ENCODE measurements at places on chromosomes 13 and 19.
A peak's percentile ranks its signal among the peaks of the same experiment; 100 is the strongest.

DNA sequence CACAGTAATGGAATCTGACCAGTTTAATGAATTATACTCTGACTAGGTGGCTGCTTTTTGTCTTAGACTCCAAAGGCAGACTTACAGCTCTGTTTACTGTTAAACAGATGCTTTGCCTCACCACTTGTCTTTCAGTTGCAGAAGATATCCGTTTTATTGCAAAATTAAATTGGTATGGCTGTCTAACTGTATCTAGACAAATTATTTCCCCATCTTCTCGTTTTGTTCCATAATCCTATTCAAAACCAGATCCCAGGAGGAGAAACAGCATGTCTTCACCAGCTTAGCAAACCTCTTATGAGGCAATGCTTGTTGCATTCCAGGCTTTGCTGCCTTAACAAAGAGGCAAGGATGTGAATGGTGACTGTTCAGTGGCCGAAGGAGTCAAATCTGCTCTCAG lies 215.6 kb downstream of the TDRD3 start:
- DNase-seq: no peak

DNA sequence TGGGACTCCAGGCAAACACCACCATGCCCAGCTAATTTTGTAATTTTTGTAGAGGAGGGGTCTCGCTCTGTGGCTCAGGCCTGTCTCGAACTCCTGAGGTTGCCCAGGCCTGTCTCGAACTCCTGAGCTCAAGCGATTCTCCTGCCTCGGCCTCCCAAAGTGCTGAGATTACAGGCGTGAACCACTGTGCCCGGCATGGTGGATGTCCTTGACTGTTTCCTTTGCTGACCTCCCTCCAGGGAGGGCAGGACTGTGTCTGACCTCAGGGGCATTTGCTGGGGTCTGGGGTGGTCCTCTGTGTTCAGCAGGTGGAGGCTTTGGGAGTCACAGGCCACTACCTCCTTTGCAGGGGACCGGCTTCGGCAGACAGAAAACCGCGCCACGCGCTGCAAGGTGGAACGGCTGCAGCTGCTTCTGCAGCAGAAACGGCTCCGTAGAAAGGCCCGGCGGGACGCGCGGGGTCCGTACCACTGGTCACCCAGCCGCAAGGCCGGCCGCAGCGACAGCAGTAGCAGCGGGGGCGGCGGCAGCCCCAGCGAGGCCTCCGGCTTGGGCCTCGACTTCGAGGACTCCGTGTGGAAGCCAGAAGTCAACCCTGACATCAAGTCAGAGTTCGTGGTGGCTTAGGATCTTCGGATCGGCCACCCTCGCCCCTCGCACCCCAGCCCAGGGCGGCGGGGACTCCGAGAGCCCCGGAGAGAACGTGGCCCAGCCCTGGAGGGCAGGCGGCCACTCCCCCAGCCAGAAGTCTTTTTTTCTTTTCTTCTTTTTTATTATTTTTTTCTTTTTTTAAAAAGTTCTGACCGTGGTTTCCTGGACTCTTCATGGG lies 8.5 kb downstream of the MIDN start:
- no peak for DNase-seq

DNA sequence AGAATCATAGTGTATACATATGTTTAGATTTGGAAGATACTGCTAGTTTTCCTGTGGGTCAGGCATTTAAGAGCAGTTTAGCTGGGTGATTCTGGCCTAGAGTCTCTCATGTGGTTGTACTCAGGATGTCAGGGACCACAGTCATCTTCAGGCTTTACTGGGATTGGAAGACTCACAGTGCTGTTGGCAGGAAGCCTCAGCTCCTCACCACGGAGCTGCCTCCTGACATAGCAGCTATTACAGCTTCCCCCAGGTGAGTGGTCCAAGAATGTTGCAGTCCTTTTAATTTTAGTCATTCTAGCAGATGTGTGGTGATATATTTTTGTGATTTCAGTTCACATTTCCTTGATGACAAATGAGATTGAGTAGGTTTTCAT lies 16.9 kb upstream of the GPR18 start:
- DNase-seq: no peak

DNA sequence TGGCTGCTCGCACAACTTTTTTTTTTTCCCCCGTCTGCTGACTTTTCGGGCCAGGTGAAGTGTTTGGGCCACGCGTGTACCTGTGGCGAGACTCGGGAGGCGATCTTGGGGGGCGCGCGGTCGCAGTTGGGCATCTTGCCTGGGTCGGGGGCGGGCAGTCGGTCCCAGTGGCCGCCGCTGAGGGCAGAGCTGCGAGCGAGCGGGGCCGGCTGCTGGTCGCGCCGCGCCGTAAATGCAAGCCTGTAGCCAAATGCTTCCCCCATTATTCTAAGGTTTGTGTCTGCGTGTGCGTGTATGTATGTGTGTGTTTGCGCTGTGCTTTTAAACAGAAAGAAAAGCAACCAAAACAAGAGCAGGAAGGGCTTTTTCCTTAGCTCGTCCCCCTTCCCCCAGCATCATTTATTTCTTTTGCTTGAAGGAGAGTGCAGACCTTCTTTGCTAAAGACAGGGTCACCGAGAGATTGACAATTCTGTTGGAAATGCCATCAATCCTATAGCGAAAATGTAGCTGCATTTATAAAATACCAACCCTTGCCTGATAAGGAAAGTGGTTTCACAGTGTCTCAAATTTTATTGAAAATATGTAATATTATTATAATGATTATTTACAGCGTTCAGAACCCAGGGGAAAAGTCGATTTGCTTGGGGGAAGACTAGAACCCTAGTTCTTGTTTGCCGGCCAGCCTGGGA lies 143.2 kb upstream of the ZNF536 start:
- DNase-seq: peak; percentile 82

GRCh38 chr19:29675650-29676186 lies 10.5 kb downstream of the PLEKHF1 start:
- no peak for DNase-seq

DNA sequence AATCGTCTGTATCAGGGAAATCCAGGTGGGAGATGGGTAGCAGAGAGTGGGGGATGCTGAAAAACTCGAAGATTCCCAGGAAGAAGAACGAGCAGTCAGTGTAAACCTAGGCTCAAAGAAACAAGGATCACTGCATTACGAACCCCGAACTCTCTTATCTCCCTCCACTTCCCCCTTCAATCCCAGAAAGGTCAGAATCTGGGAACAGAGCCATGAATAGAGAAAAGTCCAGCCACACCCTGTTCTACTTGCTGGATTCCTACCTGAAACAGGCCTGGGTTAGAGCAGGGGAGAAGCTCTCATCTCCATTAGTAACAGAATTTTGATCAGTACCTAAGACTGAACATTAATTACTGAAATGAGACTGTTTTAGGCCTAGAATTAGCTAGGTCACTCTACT lies 24.4 kb downstream of the EPSTI1 start:
- no peak for DNase-seq

GRCh38 chr13:37067874-37068273 lies 8.4 kb upstream of the SUPT20H start:
- no peak for DNase-seq

DNA sequence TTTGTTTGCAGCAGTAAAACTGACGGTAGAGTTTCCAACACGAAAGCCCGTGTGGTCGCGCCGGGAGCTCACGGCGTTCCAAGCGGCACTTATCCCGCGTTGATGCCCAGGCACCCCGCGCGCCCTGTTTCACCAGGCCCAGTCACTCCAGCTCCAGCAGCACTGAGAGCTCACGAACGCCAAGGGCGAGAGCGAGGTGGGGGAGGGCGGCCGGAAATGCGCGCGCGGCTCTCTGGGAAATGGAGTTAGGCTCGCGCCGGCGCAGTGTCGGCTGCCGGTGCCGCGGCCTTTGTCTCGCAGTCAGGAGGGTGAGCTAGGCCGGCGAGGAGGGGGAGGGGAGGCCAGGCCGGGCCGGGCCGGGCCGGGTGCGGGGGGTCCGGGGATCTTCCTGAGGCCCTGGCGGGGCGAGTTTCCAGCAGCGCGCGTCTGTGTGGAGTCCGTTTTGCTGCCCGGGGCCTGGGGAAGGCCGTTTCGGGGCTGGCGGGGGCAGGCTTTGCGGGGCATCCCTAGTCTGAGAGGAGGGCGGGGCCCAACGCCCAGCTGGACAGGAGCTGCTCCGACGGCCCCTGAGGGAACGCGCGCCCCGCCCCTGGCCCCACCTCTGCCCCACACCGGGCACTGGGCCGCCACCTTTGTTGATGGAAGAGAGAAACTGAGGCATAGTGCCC lies at the start of gene ZNF135:
Gene ZNF135 (plus strand): TSS at position 280 of the 668 bp plus-strand sequence. CDS start 721 bp downstream, outside the sequence.
- DNase-seq: peak; percentile 99

GRCh38 chr19:3056417-3057088 lies 5.7 kb downstream of the TLE5 start:
- peak; percentile 84 for DNase-seq

DNA sequence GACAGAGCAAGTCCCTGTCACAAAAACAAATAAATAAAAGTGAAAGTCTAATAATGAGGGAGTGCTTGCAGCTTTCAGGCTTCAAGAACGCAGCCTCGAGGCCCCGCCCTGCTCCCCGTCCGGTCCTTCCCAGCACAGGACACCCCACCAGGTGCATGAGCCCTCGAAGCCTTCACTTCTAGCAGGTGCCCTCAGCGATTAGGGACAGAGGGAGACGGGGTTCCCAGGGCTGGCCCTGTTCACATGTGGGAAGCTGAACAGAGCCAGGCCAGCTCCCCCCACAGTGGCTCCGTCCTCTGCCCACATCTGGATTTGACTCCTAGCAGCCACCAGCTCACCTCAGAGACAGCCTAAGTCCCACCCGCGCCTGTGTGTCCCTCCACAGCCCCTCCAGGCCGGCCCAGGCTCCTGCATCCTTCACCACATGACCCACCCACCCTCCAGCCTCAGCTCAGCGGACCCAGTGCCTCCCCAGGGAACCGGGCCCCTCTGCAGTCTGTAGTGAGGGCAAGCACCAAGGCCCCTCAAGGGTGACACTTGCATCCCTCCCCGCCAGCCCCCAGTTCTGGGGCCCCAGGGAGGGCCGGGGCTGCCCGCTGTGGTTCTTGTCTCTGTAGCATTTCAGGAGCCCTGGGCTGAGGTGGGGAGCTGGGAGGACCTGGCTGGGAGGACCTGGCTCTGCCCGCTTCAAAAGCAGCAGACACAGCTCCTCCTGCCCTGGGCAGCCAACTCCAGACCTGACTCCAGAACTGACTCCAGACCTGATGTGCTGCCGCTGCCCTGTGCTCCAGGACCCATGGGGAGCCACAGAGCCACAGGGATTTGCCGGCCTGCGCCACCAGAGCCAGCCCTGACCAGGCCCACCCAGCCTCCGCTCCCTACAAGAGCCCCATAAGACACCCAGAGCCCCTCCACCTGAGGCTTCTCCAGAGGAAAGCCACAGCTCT lies 27.2 kb downstream of the GPX4 start:
- no peak for DNase-seq

GRCh38 chr13:76894401-76895110 lies 8.4 kb upstream of the KCTD12 start:
- no peak for DNase-seq

GRCh38 chr19:41218249-41218614 lies 791 bp upstream of the AXL start:
- no peak for DNase-seq

DNA sequence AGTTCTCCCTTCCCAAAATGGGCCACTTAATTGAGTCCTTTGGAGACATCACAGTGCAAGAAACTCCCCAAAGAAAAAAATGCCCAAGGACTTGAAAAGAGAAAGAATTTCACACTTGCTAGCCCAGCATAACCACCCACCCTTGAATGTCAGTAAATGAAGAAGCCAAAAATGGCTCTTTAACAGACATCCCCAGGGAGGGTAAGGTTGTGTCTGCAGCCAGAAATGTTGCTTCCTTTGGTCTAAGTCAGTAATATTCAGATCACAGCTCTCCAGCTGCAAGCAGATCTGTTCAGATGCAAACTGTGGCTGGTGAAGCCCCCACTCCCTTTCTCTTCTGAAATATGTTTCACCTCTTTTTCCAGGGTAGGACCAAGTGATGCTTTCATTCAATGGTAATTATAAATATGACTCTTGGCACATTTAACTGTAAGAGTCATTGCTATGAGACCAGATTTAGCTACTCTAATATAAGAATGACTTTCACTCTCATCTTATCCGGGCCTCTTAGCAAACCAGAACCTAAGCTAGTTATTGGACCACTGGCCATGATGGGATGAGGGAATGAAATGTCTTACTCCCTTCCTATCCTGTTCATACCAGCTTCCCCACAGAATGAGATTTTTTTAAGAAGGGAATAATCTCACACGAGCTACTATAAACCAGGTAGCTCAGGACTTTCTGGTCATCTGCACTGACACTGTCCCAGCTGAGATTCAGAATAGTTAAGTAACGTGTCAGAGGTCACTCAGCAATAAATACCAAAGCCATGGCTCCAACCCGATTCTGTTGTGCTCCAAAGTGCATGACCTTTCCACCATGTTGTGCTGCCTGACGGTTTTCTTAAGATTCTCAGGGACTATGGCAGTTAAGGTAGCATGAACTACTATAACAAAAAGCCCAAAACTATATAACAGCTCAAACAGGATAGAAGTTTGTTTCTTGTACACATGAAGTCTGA lies 234.1 kb downstream of the FOXO1 start:
- no peak for DNase-seq

DNA sequence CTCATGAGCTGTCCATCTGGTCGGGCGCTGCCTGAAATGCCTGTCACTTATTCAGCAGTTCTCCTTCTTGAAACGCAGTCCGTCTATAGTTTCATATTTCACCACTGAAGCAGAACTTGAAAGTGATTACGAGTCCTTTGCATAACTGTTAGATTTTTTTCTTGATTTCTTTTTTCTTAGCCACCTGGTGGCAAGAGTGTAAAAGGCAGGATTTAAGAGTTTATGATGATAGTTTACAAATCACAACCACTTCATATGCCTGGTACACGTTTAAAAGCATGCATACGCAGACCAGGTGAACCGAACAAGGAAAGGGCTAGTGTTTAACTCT lies 45.8 kb downstream of the GGACT start:
- no peak for DNase-seq

Measured in H7 (cell line).